ENCODE measurements at places on chromosomes 1 and 21. TPM values are rescaled to one million over a fixed set of nuclear protein-coding genes. Genes with fewer than 3 reads are reported as not detected.
A peak's percentile ranks its signal among the peaks of the same experiment; 100 is the strongest.

TIAM1 gene
- total RNA-seq: 35.4 TPM

CAPZB gene
- 146 TPM for total RNA-seq

GSTM4 gene
- 7.6 TPM for total RNA-seq

SLC26A9 gene
- not detected for total RNA-seq

MPZL1 gene
- 24.3 TPM for total RNA-seq

RIMS3 gene
- 14.0 TPM for total RNA-seq

OR2L8 gene
- not detected for total RNA-seq

LCK gene
- total RNA-seq: 2.0 TPM

FAM229A gene
- 5.2 TPM for total RNA-seq

GRCh38 chr1:3028531-3029282 lies 7.4 kb downstream of the ACTRT2 start:
- no peak for DNase-seq

GRCh38 chr21:36079010-36079649 lies 9.3 kb downstream of the CBR1 start:
- no peak for DNase-seq

DNA sequence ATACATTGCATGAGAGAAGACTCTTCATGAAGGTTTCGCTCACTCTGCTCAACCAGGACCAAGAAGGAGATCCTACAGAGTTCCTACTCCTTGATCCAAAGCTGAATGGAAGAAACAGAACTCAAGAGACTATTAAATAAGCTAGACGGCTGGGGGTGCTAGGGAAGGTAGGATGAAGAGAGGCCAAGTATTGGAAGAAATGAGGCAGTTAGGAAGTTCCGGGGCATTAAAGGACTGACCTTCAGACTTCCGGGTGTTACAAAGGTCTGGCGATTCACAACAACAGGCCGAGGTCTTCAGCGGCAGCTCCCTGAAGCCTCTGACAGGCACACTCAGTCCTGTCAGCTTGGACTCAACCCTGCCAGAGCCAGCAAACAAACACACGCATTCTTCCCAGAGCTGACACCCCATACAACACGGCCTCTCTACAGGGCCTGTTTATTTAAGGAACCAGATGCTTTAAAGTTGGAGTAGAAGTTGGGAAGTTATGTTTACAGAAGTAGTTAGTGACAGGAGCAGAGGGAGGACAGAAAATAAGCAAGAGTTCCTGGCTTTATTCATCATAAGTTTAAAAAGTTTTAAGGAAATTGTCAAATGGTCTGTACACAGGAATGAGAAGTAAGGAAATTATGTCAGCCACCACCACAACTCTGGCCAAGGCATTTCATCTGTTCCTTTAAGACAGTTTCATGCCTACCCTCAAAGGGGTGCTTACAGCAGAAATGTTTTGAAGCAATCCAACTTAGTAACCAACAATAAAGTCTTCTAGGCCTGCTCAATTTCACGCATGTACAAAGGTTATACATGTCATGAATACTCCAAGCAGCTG lies 4.7 kb downstream of the SORT1 start:
- DNase-seq: peak; percentile 50

DNA sequence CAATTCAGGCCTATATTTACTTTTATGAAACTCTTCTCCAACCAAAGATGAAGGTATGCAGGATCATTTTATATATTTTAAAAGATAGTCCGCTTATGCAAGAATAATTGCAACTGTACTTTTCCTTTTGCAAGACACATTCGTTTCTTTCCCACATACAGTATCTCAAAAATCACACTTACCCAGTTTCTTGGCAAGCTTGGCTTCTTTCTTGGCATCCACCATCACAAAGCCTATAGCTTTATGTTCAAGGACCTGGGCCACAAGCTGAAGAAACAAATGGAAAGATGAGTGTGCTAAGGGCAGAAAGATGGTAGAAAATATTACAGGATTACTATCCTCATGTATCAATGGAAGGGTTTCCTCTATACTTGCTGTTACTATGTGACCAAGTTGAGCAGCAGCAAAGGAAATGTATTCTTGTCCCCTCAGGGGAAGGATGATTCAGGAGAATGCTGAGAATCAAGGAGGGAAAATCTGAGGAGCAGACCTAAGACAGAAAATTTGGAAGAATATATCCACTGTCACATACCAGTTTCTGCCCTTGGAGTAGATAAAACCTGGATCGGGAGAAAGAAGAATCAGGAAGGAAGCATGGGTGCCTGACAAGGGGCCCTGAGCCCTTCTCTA lies 23.8 kb downstream of the CASQ2 start:
- DNase-seq: no peak

DNA sequence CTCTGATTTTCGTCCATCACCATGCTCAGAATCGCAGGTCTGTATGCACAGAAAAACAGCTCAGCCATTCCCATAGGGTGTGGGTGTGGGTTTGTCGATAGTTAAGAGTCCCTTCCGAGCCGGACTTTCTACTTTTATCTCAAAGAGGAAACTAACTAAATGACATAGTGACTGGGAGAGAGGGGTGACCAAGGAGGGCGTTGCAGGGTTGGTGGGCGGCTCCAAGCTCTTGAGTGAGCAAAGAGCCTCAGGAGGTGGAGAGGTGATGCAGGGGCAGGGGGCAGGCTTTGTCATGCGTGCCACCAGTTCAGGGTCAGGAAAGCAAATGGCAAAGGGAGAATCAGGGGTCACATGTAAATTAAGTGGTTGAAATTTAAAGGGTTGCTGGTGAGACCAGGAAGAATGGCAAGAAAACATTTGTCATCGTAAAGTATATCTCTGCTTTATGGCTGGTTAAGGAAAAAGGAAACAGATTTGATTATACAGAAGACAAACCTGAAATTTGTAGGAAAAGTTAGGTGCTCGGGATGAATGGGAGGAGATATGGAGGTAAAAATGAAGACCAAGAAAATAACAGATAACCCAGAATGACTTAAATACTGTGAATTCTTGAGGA lies 249.0 kb downstream of the SETD4 start:
- DNase-seq: no peak

DNA sequence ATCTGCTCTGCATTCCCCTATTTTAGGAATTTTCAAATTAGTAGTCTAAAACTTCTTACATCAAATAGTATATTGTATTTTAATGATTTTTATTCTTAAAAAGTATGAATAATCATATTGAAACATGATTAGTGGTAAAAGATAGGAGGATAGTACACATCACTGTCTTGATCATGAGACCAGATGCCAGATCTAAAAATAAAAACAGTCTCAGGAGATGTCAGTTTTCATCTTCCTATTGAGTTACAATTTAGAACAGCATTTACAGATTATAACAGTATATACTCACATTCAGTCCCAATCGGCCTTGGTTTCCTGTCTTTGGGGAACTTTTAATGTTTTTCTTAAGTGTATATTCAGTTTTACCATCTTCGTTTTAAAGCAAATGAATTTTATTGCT lies 95.9 kb downstream of the USP25 start:
- no peak for DNase-seq

GRCh38 chr1:30337324-30337620 lies 386.1 kb downstream of the MATN1 start:
- no peak for DNase-seq

- no peak for DNase-seq
Measured at GRCh38 chr21:45844181-45844580, 137.4 kb upstream of the COL6A1 start.

DNA sequence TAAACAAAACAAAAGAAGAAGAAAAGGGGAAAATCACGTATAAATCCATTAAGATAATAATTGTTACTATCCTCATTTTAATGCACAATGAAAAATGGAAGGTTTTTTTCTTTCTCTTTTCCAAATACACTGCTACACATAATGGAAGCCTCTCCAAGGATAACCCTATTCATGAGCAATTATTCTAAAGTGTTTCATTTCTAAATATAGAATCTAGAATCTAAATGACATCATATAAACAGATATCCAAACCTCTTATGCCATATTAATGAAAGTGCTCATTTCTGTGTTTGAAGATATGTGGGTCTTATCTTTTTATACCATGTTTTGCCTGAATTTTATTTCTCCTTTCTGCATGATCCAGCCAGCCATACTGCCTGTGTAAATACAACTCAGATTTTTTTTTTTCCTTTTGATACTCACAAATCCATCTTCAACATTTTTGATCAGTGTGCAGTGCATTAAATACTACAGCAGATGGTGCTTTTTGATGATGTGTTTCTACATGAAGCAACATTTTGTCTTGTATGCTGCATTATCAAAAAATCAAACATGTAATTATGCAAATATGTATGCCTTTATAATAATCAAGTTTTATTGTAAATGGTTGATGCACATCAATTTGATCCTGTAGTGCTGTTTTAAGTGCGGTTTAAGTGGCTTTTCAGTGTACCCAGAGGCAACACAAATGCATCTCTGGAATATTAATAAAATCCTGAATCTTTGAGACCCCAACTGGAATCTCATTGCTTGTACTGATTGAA lies 625.6 kb upstream of the PTBP2 start:
- no peak for DNase-seq

DNA sequence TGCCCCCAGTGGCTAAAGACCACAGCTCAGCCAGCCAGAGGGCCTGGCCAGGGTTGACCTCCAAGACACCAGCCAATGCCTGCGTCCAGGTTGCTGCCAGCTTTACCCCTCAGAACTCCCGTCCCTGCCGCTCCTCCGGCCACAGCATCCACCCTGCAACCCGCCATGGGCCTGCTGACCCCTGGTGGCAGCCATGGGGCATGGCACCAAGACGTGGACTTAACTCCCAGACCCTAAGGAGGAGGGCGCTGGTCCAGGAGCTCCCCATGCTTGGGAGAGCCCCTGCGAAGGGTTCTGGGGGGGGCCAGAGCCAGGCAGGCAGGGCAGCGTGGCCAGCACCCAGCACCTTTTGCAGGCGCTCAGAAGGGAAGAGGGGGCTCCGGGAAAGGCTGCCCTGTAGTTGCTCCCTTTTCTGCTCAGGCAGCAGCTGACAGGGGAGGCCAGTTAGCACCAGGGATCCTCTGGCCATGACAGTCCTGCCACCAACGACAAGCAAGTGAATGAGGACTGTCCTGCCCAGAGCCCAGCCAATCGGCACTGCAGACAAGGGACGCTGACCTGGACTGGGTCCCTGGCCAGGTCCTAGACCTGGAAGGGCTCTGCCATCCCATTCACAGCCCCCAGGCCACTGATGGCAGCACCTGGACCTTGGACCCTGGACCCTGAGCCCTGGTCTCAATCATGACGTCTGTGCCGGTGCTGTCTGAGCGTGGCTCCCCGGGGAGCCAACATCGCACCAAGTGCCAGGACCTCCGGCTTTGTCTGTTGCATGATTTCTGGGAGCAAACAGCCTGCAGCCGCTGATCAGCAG lies 246.2 kb downstream of the NPHP4 start:
- DNase-seq: peak; percentile 17

- DNase-seq: no peak
Measured at GRCh38 chr21:39141502-39141901, 41.7 kb downstream of the PSMG1 start.

GRCh38 chr1:32500387-32501209 lies 35.7 kb downstream of the ZBTB8B start:
- DNase-seq: peak; percentile 64

GRCh38 chr1:9900142-9901043 lies 9.7 kb downstream of the CTNNBIP1 start:
- no peak for DNase-seq

Measured in uterus (tissue), 4 donors.